ENCODE measurements at places on chromosomes 3 and 15.

GRCh38 chr3:46338840-46339239 is 15.1 kb upstream of the CCR2 start:
- no peak for DNase-seq

DNA sequence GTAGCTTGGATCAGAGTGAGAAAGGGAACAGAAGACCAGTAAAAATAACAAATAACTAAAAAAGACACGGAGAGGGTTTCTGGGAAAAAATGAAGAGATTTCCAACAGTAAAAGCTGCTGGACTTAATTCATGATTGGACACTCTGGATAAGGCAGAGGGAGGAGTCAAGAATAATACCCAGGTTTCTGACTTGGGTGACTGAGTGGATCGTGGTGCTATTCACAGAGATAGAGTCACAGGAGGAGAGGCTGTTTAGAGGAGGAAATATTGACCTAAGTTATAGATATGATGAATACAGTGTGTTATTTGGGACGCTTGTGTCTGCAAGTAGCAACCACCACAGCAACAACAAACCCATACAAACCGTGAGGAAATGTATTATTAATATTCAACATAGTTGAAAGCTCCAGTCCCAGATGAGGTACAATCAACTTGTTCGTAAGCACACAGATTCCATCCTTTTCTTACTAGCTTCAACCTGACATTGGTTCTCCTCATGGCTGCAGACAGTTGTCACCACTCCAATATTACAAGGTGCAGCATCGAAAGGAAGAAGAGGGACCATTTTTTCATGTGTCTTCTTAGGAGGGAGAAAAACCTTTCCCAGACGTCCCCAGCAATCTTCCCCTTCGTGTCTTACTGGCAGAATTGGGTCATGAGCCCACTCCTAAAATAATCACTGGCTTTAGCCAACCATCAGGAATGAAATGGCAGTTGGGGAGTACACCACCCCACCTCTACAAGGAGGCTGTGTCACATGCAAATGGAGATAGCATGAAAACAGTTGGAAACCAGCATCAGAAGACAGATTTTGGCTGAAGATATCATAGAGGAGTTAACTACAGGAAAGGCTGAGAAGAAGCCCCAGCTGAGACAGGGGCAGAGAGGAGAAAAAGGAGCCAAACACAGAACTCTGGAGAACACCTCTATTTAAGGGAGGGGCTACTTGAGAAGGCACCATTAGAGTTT is 387.8 kb downstream of the SHQ1 start:
- no peak for DNase-seq

- DNase-seq, result peak; percentile 93
These were observed 83.9 kb downstream of the CHSY1 start for GRCh38 chr15:101167753-101168462.

DNA sequence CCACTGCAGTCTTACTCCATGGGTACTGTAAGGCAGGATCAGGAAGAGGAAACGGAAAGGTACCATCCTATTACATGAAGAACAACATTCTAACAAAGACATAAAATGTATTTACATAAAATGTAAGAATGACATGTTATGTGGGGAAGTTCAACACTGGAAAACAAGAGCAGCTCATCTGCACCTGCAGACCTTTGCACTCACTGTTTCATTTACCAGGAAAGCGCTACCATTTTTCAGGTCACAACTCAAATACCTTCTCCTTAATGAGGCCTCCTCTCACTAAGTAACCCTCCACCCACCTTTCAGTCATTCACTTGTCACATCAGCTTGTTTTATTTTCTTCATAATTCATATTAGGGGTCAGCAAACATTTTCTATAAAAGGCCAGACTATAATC is 2.6 kb downstream of the TMCC1 start:
- DNase-seq, result no peak

GRCh38 chr3:27354161-27354560 is 15.0 kb downstream of the NEK10 start:
- DNase-seq, result peak; percentile 17
